ENCODE measurements at places on chromosomes 6 and 20. TPM values are rescaled to one million over a fixed set of nuclear protein-coding genes. Genes with fewer than 3 reads are reported as not detected.

CAGE1 gene
- not detected for polyA plus RNA-seq

UST gene
- polyA plus RNA-seq, result 11.0 TPM

CTAGE9 gene
- polyA plus RNA-seq, result not detected

BAK1 gene
- polyA plus RNA-seq, result 22.0 TPM

SPO11 gene
- not detected for polyA plus RNA-seq

DNA sequence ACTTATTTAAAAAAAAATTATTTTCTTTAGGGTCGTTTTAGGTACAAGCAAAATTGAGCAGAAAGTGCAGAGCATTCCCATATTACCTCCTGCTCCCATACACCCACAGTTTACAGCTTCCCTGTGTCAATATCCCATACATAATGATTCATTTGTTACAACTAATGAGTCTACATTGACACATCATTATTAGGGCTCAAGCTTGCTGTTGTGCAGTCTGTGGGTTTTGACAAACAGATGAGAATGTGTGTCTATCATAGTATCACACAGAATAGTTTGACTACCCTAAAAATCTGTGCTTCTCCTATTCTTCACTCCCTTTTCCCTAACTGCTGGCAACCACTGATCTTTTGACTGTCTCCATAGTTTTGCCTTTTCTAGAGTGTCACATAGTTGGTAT, 9.4 kb downstream of the PSMF1 start:
- no peak for DNase-seq
